Body of pancreas (tissue), 4 donors: ENCODE measurements at places on chromosomes 6 and 20. TPM values are rescaled to one million over a fixed set of nuclear protein-coding genes. Genes with fewer than 3 reads are reported as not detected.
A peak's percentile ranks its signal among the peaks of the same experiment; 100 is the strongest.

SLC22A2 gene
- total RNA-seq = not detected

SYCP2L gene
- total RNA-seq = 2.1 TPM

PSMA7 gene
- total RNA-seq = 174 TPM

GRCh38 chr6:7236306-7237209, 76.4 kb downstream of the SSR1 start:
- DNase-seq = peak; percentile 73

- no peak for DNase-seq
Measured at GRCh38 chr6:133047706-133048105, 193.5 kb upstream of the EYA4 start.

DNA sequence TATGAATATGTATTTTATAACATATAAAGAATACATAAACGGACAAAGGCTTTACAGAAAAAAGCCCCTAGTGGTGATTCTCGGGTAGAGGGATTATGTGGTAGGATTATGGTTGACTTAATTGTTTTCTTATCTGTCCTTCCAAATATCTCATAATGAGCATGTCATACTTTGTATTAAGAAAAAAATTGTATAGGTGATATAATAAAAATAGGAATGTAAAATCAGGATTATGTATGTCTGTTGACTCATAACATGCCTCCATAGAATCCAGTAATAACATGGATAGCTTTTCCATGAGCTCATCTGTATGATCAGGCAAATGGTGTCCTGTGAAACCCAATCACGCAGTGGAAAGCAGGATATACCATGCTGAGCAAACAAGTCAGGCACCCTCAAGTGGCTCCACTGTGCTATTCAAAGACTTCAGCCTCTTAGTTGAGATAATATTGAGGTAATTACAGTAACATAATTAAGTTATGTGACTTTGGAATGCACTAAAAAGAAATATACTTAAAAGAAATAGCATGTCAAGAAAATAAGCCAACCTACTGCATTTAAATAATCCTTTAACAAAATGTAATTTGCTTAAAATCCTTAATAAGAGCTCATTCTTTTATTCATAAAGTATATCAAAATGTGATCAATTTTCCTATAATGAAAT, 39.6 kb upstream of the PRELID3B start:
- DNase-seq = no peak

- no peak for DNase-seq
Measured at GRCh38 chr20:9015984-9016324, 52.9 kb upstream of the PLCB4 start.

DNA sequence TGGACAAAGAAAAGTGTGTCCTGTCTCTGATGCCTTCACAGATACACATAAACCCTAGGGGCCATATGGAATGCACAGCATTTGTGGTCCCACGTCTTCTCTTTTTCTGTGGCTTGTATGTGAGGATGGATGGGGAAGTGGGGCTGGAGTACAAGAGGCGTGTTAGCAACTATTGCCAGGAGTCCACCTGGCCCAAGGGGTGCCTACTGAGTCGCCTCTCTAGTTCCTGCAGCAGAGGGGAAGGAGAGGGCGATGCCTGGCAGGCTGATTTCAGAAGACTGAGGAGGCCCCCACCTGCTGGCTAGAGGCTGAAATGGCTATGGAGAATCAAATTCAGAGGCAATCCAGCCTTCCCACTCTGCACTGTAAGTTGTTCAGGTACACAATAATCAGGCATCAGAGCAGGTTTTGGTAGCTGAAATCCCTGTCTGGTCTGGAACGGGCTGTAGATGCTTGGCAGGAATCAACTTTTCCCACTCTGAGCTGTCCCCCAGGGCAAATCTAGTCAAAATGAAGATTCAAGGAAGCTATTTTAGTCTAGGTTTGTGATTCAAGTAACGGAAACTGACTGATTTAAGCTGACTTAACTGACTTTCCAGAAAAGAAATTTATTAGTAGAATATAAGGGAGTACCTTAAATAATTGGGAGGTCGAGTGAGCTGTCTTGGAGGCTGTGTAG, 14.9 kb upstream of the PPARD start:
- peak; percentile 56 for DNase-seq
